ENCODE measurements at places on chromosomes 12 and 14. TPM values are rescaled to one million over a fixed set of nuclear protein-coding genes. Genes with fewer than 3 reads are reported as not detected.

The DCN gene
- total RNA-seq = 10.3 TPM

The ACSM4 gene
- not detected for total RNA-seq

The SSPN gene
- 13.2 TPM for total RNA-seq

The AVPR1A gene
- total RNA-seq = not detected

The OR6C75 gene
- total RNA-seq = not detected

The A2ML1 gene
- total RNA-seq = not detected

The OR4E2 gene
- total RNA-seq = not detected

The C1R gene
- total RNA-seq = 29.3 TPM

The CAPZA3 gene
- not detected for total RNA-seq

The GPRC5A gene
- 4.7 TPM for total RNA-seq

The CDCA3 gene
- 171 TPM for total RNA-seq

The KRT77 gene
- total RNA-seq = not detected

The IL22 gene
- not detected for total RNA-seq

The FSCB gene
- not detected for total RNA-seq

The OR6C2 gene
- not detected for total RNA-seq

The TCL1B gene
- not detected for total RNA-seq

The MYO1A gene
- not detected for total RNA-seq

The NAV3 gene
- total RNA-seq = 16.3 TPM

The GLT1D1 gene
- not detected for total RNA-seq

The HOXC12 gene
- not detected for total RNA-seq
